Lung (tissue), 17 donors: ENCODE measurements at places on chromosomes 13 and 19. TPM values are rescaled to one million over a fixed set of nuclear protein-coding genes. Genes with fewer than 3 reads are reported as not detected.

Gene KLK12
- 14.4 TPM for total RNA-seq

Gene CYP2A7
- 1.6 TPM for total RNA-seq

GRCh38 chr13:97245011-97245410, 22.9 kb downstream of the MBNL2 start:
- DNase-seq: no peak
- no peaks in the 10 kb centered on the region for H3K27me3 ChIP-seq
- peaks cover 59% of the 10 kb centered on the region for H3K4me1 ChIP-seq

DNA sequence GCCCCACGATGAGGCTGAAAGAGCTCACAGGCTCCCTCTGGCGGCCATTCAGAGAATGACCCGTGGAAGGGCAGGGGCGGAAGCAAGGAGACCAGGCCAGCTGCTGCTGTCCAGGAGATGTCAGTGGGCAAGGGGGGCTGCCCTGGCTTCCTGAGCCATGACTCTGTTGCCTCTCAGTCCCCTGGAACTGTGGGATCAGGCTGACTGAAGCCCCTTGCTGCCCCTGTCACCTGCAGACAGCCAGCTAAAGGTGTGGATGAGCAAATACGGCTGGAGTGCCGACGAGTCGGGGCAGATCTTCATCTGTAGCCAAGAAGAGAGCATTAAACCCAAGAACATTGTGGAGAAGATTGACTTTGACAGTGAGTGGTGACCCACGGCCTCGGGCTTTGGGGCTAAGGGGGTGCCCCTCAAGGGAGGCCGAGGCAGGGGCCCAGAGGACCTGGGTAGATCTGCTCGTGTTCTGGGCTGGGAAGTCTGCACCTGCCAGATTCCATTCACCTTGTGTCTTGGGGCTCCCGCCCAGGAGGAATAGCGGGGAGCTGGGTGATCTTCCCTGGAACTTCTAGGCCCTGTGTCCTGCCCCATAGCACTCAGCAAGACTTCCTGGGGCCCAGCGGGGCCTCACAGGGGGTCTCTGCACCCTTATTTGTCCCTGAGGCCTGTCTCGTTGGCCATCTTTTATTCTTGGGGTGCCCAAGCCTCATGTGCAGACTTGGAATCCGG, 12.5 kb upstream of the ACTN4 start:
- H3K4me3 ChIP-seq: no peak overlapping the region
- peak; percentile 75 for DNase-seq
- H3K36me3 ChIP-seq: peaks cover 3% of the 10 kb centered on the region
- H3K27me3 ChIP-seq: no peaks in the 10 kb centered on the region
- no peaks in the 10 kb centered on the region for H3K4me1 ChIP-seq

- H3K4me1 ChIP-seq: peaks cover 2% of the 10 kb centered on the region
- no peak for DNase-seq
Observed at GRCh38 chr19:1893791-1894190, 8.5 kb upstream of the ABHD17A start.
